ENCODE measurements at places on chromosomes 16 and 17.

GRCh38 chr16:31268891-31269290, 9.1 kb downstream of the ITGAM start:
- no peak for DNase-seq

DNA sequence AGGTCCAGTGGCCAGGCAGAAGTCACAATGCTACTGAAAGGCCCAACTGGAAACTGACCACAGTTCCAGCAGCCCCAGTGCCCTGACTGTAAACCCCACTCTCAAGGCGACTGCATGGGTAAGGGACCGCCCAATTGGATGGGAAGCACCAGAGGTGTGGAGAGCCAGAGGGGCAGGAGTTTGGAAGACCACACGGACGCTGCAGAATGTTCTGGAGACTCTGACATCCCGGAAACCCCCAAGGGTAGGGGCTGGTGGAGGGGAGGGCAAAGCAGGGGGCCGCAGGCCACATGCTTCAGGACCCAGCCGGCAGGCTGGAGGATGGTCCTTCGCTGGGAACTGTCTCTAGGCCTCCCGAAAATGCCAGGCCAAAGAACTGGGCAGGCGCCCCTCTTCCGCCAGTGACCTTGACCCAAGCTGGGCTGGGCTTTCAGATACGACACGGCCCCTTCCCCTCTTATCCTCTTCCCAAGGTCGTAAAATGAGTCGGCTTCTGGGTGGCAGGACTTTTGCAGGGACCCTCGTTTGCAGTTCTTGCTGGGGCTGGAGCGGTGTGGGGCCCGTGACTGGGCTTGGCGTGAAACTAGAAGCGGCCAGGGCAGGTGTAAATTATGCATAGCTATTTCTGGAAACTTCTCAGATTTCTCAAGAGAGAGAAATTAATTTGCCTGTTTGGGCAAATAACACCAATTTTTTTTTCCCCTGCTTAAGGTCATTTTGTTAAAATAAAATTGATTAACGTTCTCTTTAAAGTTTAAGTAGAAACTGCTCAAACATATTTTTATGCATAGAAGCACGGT, 110.2 kb downstream of the C16orf78 start:
- DNase-seq: no peak

DNA sequence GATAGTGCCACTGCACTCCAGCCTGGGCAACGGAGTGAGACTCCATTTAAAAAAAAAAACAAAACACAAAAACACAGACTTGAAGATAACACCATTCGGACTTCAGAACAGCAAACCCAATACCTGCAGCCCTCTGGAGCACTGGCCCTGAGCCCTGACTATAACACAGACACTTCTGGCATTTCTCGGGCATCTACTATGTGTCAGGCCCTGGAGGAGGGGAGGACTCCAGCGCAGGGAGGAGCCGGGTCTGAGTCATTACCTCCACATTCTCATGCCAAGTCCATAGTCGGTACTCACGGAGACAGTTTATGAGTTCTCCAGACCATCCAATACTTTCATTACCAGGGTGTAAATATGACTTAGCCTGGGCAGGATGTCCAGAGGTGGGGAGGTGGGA, 48.8 kb downstream of the PITPNM3 start:
- DNase-seq: no peak

DNA sequence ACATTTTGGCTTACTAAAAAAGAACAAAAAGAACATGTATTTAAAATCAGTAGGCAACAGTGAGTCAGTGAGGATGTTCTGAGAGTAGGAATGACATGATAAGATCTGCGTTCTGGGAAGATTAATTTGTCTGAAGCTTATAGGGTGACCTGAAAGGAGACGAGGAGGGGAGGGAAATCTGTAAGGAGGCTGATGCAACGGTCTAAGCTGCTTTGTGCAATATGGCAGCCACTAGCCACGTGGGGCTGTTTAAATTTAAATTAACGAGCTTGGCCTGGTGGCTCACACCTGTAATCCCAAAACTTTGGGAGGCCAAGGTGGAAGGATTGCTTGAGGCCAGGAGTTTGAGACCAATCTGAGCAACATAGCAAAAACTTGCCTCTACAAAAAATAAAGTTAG, 181.6 kb upstream of the CACNG3 start:
- no peak for DNase-seq

DNA sequence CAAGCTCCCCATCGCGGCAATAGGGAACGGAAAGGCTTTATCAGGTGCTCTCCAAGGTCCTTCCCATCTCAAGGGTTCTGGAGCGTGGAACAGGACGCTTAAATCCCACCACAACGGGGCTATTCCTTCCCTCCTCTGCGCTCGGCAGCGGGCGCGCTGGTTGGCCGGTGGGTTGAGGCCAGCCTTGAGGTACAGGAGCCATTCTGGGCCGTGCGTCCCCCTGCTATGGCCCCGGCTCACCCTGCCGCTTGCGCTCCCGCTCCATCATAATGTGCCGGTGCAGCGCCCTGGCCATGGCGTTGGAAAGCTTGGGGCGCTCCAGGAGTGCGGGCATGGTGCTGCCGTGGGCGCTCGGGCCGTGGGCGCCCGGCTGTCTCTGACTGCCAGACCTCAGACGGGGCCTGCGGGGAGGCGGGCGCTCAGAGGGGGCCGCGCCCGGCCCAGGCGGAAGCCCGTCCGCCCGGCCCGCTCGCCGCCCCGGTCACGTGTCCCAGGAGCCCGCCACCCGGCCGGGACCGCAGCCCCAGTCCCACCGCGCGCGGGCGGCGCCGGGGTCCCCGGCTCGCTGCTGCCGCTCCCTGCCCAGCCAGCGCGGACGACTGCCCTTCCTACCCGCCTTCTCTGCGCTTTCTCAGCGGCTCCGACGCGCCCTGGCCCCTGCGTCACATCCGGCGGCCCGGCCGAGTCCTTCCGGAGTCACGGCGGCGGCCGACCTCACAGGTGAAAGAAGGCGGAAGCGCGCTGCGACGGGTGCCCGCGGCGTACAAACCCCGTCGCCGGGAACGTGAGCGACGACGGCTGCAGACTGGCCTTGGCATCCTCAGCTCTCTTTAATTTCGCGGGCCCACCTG, at the start of gene GPS2:
GPS2 (minus strand) TSS at position 642 of the 851 bp plus-strand sequence; CDS start at position 334, 308 bp downstream.
- DNase-seq: peak; percentile 87

Data from activated gamma-delta T cell treated with anti-CD3 and anti-CD28 coated beads, Interleukin-2, amount 50 U/mL, for 16 hours (primary cell).